ENCODE measurements at places on chromosomes 7 and 10.

DNA sequence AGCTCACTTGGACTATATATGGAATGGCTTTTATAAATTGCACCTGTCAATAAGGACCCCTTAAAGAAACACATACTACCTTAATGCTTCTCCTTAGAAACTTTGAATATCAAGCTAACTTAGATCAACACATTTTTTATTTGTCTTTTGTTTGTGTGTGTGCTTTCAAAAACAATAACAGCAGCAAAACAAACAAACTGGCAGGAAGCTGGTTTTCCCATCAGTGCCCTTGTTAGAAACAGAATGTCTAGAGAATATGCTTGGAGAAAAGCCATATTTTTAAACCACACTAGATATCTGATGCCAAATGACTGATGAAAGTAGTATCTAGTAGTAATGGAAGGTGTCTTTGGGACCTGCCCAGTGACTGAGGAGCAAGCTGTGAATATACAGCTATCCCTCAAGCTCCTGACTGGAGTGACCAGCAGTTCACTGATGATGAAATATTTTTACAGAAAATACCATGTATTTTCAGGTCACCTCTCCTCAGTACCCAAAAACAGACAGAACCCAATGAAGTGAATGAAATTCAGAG lies 1.0 kb downstream of the PDE1C start:
- no peak for DNase-seq

DNA sequence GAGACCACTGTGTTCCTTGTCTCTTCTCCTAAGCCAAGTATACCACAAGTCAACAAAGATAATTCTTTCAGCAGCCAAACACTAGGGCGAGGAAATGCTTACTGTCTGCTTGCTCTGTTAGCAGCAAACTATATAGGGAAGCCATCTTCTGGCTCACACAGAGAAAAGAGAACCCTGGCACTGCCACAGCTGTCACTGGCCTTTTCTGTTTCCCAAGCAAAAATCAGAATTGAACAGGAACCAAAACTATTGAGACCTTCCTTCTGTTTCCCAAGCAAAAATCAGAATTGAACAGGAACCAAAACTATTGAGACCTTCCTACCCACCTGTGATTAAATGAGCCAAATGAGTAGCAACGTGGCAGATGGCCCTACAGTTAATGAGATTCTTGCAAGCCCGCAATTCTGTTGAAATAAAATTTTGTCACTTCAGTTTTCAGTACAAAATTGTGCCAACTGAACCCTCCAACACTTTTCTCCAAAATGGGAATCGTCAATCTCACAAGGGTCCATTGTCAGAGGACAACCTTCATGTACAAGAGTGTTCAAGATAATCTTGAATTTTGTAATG lies 54.5 kb downstream of the LRRTM3 start:
- no peak for DNase-seq

DNA sequence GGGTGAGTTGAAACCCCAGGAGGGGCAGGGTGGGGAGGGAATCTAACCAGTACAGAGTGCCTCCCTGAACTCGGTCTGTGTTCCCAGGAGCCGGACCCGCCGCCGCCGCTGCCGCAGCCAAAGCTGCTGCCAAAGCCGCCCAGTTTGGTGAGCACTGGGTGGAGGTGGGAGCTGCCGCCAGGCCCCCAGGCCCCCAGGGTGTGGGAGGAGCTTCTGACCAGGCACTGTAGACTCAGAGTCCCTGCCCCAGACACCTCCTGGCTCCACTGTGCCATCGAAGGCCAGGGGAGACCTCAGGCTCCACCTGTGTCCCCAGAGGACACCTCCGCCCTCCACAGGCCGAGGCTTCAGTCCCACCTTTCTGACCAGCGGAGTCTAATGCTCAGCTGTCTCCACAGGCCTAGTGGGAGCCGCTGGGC lies 20.4 kb upstream of the LIMK1 start:
- no peak for DNase-seq

- no peak for DNase-seq
These were observed 761.1 kb downstream of the IPMK start for GRCh38 chr10:57506414-57507094.

DNA sequence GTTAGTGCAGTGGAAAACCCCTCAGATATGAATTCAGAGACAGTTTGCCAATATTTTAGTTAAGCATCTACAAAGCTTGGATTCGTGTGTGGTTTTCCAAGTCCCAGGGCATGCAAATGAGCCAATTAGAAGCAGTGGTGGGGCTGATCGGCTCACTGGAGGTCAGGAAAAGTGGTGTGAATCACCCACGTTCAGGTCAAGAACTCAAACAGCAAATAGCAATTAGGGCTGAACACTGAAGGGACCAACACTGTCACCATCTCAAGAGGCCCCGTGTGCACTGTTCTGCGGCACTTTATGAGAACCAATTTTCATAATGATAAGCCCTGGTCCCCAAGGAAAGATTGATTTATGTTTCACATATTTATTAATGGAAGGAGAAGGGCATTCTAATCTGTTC lies 68.9 kb downstream of the ADARB2 start:
- no peak for DNase-seq

- DNase-seq = no peak
These were observed 333.8 kb downstream of the CXCL12 start for GRCh38 chr10:44051091-44051490.

- DNase-seq = no peak
These were observed 25.2 kb downstream of the ATRNL1 start for GRCh38 chr10:115118346-115118745.

DNA sequence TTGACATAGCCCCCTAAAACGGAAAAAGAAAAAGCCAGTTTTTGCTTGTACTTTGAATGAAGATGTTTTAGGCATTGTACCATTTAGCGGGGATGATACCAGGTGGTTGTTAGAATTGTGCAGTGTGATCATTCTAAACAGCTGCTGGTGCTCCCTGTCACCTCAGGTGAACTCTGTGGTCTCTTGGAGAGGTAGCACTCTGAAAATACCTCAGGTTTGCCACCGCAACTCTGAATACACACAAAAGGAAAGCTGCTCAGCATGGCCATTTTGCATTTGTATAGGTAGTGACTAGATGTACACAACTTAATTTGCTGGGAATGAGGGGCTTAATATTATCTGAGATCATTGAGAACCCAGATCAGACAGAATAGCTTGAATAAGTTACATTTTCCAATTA lies 52.6 kb downstream of the PLEKHA8 start:
- DNase-seq = no peak

GRCh38 chr7:33705333-33705833 lies 200.0 kb upstream of the BMPER start:
- no peak for DNase-seq

DNA sequence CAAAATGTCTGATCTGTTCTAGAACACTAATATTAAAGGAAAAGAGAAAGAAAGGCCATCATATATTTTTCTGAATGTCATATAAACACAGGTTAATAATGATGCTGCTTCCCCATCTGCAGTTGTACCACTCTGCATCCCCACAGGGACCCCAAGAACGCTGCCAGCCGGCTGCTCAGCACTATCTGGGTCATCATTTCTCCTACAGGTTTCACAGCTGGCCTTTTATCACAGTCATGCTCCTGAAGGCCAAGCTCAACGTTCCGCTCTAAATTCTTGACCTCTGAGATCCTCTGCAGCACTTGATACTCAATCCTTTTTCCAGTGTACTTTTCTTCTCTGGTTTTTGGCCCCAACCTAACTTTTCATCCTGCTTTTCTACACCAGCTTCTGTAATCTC lies 4.8 kb downstream of the IDI1 start:
- DNase-seq = no peak

GRCh38 chr7:42045961-42046360 lies 191.0 kb downstream of the GLI3 start:
- no peak for DNase-seq

GRCh38 chr10:69242852-69243212 lies 22.7 kb downstream of the HKDC1 start:
- no peak for DNase-seq

- DNase-seq = no peak
These were observed 51.1 kb upstream of the AHR start for GRCh38 chr7:17247357-17247756.

- no peak for DNase-seq
These were observed 66.1 kb downstream of the AMZ1 start for GRCh38 chr7:2754086-2754485.

DNA sequence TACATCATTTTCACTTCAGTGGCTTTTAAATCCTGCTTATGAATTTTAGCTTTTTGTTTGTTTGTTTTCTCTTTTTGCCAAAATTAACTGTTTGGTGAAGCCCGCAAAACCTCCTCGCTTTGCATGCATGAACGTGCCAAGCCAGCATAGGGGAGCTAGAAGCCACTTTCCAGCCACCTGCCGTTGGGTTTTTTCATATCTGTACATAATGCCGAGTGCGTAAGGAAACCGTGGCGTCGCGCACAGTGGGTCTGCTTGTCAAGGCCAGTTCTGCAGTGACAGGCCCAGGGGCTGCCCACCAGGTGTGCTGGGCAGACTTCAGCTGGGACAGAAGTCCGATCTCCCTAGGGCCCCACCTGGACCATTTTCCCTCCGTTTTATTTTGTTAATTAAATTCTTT lies 41.1 kb downstream of the WIPI2 start:
- DNase-seq = no peak

- no peak for DNase-seq
These were observed 45.7 kb downstream of the RHOBTB1 start for GRCh38 chr10:60898321-60898720.

DNA sequence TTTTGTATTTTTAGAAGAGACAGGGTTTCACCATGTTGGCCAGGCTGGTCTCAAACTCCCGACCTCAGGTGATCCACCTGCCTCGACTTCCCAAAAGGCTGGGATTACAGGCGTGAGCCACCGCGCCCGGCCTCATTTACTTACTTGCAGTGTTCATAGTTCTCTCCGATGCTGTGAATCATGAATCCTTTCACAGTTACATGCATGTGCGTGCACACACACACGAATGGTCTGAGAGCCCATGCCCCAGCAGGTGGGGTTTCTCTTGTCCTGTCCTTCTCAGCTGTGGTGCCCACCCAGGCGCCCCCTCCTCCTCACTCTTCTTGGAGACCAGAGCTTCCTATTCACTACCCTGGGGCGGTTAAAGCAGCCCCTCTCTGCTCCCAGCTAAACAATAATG lies 50.6 kb downstream of the RBM17 start:
- DNase-seq = no peak

All from NCI-H1092 (cell line).